IPS DF 19.7 (cell line): ENCODE measurements at places on chromosomes 12 and 14.

GRCh38 chr14:101451166-101451565 lies 110.1 kb upstream of the DIO3 start:
- no peak for DNase-seq

DNA sequence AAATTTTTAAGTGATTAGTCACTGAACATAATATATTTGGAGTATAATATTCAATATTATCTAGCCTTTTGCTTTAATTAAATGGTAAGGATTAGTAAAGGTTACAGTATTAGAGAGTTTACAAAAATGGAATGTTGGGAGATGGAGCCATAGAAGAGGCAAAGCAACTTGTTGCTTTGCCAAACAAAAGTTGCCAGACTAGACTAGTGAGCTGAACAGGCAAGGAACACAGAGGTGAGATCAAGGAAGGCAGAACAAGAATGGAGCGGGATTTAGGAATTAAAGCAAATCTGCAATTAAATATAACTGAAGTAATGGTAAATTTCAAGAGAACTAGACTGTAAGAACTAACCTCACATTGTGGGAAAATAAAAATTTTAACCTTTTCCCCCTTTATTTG lies 5.1 kb downstream of the ARF6 start:
- no peak for DNase-seq

DNA sequence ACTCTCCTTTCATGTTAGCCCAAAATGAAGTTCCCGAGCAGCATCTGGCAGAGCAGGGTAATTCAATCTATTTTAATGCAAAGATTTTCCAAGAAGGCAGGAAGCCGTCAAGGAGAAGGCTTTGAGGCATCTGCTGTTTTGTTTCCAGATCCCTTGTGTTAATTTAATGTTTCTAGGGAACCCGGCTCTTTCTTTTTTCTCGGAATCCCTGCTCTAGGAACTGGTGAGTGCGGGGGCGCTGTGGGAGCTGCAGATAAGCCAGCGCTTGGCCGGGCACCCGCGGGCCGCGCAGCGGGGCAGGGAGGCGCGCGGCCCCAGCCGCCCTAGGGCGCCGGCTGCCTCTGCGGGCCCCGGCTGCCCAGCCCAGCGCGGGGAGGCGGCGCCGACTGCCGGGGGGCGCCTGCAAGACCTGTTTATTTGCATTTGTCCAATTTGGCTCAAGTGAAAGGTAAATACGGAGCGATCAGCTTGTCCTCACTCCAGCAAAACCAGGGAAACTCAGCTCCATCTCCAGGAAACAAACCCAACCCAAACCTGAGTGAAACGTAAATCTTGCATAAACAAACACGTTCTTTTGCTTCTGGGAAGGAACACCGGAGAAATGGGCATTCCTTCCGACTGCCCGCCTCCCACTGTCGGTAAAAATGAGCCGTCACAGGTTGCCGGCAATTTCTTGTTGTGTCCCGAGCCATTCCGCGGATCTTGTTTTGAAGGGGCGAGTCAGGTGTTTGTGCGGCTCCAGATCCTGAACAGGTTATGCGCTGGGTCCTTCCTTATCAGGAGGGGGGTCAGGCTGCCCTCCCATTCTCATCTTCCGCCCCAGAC lies 65.1 kb downstream of the CRADD start:
- DNase-seq: peak; percentile 93

GRCh38 chr12:38695057-38695456 lies 210.3 kb downstream of the CPNE8 start:
- DNase-seq: no peak

DNA sequence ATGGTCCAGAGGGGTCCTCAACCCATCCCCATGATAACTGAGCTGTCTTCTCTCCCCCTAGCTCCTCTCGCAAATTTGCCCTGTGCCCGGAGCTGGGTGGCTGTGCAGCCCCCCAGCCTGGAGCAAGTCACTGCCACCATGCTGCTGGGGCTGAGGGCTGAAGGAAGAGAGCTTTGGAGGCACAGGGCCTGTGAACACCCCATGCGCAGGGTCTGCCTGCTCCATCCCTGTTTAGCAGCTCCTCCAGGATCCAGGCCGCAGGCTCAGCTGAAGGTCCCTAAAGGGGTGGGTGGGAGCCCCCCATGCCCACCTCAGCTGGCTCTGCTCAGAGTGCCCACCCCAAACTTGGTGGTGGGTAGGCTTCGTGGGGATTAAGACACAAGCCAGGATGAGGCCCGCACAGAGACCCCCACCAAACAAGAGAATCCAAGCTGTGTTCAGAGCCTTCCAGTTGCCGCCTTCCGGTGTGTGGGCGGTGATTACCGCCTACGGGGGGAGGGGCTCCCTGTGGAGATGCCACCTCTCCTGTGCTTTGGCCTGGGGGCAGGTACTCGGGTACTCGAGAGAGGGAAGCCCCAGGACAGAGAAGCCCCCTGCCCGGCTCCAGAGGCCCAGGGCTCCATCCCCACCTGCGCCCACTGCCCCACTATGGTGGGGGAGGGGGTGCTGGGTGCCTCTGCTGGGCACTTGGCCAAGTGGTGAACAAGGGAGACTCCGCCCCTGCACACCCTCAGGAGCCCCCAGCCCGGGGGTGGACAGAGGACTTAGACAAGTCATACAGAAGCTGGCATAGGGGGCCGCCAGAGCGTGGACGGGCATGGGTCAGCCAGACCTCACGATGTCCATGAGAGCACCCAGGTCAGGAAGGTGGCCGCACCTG lies 1.4 kb upstream of the JAG2 start:
- no peak for DNase-seq

GRCh38 chr12:123833830-123834229 lies 71.7 kb downstream of the DNAH10 start:
- DNase-seq: no peak
